ENCODE measurements at places on chromosomes 12 and 14. TPM values are rescaled to one million over a fixed set of nuclear protein-coding genes. Genes with fewer than 3 reads are reported as not detected.

The NKX2-1 gene
- total RNA-seq, result not detected

The CFAP251 gene
- 0.21 TPM for total RNA-seq

The NRXN3 gene
- total RNA-seq, result not detected

The SLC25A21 gene
- not detected for total RNA-seq

The KSR2 gene
- not detected for total RNA-seq

The DLGAP5 gene
- total RNA-seq, result 116 TPM

The ACVRL1 gene
- not detected for total RNA-seq

The LAG3 gene
- 320 TPM for total RNA-seq

The AKAP6 gene
- 0.85 TPM for total RNA-seq

The LRTM2 gene
- total RNA-seq, result not detected

The PTCSC3 gene
- total RNA-seq, result not detected

The PPP4R4 gene
- total RNA-seq, result 0.68 TPM

The TAPBPL gene
- 49.1 TPM for total RNA-seq

The CDCA3 gene
- 89.1 TPM for total RNA-seq

The IFI27 gene
- total RNA-seq, result 325 TPM

The C1RL gene
- 27.4 TPM for total RNA-seq

The RILPL1 gene
- 1.5 TPM for total RNA-seq

The RNASE1 gene
- total RNA-seq, result not detected

All from activated CD8-positive, alpha-beta memory T cell treated with anti-CD3 and anti-CD28 coated beads, Interleukin-2, amount 10 ng/mL, durations not matched to agents 7 days and 5 days (primary cell).